Fibroblast of the aortic adventitia (primary cell): ENCODE measurements at places on chromosomes 2 and 18. TPM values are rescaled to one million over a fixed set of nuclear protein-coding genes. Genes with fewer than 3 reads are reported as not detected.

Gene INHBB
- total RNA-seq: not detected in 2 replicates

GRCh38 chr2:390959-391358, 103.1 kb upstream of the ALKAL2 start:
- no peak for DNase-seq

Gene AMER3
- not detected in 2 replicates for total RNA-seq

DNA sequence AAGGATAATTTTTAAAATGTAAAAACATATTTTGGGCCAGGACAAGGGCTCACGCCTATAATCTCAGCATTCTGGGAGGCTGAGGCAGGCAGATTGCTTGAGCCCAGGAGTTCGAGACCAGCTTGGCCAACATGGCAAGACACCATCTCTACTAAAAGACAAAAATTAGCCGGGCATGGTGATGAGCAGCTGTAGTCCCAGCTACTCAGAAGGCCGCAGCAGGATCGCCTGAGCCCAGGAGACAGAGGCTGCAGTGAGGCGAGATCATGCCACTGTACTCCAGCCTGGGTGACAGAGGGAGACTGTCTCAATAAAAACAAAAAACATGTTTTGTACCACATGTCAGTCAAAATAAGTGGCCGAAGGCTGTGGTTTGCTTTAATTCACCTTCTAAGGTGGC, 122.5 kb downstream of the HDAC4 start:
- no peak for DNase-seq

GRCh38 chr18:37006742-37007141, 177.8 kb downstream of the KIAA1328 start:
- DNase-seq: no peak
